ENCODE measurements at places on chromosomes 1 and 21.

GRCh38 chr1:27607239-27607804 is 3.4 kb upstream of the AHDC1 start:
- no peak for DNase-seq

DNA sequence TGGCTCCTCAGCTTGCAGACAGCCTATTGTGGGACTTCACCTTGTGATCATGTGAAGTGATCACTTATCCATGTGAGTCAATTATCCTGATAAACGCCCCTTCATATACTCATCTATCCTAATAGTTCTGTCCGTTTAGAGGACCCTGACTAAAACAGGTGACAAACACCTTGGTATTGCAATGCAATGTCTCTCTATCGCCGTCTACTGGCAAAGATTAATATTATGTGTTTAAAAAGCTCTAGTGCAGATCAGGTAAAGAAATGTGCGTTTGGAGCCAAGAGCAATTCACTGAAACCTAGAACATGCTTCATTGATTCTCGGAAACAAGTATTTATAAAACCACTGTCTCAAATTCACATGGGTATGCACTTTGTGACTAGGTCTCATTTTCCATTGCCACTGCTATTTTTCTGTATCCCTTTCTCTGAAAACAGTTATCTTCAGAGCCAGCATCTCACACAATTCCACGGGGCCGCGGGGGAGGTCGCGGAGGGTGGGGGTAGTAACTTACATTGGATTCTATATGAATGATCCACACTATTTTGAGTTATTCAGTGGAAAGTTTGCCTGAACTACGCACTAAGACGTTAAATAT is 554.6 kb upstream of the NCAM2 start:
- DNase-seq = no peak

GRCh38 chr1:62175568-62176179 is 19.0 kb upstream of the L1TD1 start:
- DNase-seq = peak; percentile 45

DNA sequence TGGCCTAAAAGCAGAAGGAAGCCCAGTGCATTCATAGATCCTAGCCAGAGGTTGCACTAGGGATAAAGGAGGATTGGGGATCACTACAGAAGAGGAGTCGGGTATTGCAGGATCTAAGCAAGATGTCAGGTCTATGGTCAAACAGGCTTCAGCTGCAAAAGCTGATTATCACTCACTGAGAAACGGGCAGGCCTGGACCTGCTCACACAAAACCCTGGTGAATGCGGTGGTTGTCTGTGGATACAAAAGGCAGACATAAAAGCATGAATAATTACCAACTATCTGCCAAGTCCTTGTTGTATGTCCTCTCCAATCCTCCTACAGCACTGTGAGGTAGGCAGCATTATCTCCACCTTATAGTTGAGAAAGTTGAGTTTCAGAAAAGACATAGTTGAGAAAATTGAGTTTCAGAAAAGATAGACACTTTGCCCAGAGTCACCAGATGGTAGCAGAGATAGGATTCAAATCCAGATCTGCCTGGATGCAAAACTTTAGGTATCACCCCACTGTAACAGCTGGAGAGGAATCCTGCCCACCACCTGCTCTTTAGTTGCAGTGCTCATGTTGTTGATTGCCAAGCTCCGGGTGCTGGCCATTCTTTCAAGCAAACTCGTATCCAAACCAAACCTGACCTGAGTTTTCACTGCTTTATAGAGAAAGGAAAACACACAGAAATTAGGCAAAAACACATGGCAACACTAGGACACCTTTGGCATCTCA is 49.6 kb upstream of the HOOK1 start:
- no peak for DNase-seq

- DNase-seq = no peak
Measured at GRCh38 chr1:228259951-228260350, 52.1 kb downstream of the OBSCN start.

- DNase-seq = no peak
Measured at GRCh38 chr1:7705048-7705907, 65.8 kb upstream of the VAMP3 start.

DNA sequence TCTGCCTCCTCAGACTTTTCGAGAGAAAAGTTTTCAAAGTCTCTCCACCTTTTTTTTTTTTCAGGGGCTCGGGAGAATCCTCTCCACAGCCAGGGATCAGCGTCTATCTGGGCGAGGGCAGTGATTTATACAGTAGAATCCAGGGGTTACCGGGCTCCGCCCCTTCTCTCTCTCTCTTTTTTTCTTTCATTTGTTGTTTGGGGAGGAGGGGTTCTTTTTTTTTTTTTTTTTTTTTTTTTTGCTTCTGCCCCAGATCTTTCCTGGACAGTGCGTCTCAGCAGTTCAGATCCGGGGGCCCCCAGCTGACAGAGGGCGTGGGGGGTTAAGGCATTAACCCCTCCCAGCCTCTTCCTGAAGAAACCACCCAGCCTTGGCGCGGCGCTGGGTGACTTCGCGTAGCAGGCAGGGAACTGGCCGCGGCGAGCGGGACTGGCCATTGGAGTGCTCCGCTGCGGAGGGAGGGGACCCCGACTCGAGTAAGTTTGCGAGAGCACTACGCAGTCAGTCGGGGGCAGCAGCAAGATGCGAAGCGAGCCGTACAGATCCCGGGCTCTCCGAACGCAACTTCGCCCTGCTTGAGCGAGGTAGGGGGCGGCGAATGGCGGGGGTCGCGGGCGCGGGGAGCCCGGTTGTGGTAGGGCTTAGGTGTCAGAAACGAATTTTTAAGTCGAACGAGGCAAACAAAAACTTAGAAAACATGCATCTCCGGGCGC is at the start of gene S1PR1:
S1PR1 (plus strand) TSS at position 504 of the 713 bp plus-strand sequence. CDS start 1,966 bp downstream, outside the sequence.
- DNase-seq = no peak

DNA sequence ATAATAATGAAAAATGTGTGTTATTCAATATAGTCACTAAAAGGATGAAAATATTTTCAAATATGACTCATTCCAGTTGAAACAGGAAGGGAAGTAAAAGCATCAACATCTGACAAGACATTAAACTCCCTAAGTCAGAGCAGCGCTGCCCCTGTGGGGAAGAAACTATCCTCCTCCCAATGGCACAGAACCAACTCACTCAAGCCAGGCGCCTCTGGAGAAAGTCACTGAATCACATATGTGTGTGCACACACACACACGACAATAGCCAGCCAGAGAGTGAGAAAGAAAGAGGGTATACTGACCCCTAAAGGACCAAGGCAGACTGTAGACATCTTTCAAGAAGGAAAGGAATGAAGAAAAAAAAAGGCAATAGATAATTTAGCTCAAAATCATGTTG is 126.9 kb downstream of the SETD4 start:
- DNase-seq = peak; percentile 32

DNA sequence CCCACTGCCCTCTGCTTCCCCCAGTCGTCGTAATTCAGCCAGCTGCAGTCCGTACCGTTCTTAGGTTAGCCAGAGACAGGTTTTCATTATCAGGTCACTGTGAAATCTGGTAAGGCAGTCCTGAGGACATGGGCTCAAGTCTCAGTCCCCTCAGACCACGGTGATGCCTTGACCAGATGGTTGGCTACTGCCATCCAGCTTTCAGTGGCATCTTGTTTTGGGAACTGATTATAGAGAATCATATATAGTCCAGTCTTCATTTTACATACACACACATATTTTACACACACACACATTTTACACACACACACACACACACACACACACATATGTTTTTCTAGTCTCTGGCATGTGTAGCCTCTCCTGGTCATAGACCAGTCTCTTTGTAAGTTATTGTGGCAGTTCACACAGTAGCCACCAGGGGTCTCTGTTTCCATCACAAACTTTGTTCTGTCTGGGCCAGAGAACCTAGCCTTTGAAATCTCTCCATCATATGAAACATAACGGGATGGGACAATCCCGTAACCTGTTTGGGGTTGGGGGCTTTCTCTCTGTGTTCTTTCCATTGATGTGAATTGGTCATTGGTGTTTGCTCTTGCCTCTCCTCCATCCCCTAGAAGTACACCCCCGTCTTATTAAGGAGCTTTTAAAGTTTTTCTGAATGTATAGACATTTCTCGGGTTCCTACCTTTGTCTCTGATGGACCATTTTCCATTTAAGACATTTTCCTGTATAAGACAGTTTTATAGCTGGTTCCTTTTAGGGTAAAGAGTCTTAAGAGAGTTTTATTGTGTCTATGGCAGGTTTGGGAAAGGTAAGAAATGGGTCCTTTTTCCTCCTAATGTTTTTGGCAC is 8.4 kb upstream of the IKBKE start:
- peak; percentile 63 for DNase-seq

DNA sequence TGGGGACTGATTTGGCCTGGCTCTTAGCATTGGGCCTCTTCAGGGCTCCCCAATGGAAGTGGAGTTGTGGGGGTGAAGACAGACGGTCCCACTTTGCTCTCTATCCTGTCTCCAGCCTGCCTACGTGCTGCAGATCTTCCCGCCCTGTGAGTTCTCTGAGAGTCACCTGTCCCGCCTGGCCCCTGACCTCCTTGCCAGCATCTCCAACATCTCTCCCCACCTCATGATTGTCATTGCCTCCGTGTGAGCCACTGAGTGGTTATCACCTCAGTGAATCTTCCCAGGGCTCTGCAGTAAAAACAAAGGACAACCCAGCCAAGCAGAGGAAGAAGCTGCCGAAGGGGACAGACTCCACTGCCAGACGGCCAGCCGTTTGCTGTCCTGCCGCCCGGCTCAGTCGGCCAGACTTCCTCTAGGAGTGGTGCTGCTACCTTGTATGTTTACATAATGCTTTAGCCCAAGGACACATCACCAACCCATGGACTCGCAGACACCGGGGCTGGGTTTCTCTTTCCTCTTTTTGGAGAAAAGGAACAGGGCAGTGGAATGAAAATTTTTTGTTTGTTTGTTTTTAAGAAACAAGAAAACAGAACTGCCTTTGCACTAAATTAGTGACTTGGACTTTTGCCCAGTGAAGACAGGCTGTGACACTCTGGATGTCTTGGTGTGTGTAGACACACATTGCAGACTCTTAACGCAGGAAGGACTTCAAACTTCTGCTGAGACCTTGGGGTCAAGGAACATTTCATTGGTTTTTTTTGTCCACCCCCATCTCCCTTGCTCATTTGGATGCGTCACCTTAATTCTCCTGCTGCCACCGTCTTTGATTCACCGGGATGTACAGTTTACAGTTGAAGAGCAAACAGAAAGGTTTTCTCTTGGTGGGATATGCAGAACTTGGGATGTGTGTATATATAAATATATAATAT is 36.5 kb downstream of the ZBTB17 start:
- no peak for DNase-seq

GRCh38 chr1:10696977-10697376 is 99.5 kb downstream of the CASZ1 start:
- DNase-seq = no peak

DNA sequence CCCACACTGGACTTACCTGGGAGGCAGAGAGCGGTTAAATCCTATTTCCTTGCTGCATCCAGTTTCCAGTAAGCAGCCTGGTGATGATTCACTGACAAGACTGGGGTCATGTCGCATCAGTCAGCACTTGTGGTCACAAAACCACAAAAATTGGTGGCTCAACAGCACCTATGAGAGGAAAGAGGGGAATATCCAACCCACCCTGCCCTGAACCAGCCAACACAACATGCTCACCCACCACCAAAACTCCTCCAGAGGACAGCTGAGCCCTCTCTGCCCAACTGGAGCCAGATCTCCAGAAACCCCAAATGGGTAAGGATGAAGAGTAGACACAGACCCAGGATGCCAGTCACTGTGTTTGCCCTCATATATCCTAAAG is 64.0 kb downstream of the CD46 start:
- no peak for DNase-seq

DNA sequence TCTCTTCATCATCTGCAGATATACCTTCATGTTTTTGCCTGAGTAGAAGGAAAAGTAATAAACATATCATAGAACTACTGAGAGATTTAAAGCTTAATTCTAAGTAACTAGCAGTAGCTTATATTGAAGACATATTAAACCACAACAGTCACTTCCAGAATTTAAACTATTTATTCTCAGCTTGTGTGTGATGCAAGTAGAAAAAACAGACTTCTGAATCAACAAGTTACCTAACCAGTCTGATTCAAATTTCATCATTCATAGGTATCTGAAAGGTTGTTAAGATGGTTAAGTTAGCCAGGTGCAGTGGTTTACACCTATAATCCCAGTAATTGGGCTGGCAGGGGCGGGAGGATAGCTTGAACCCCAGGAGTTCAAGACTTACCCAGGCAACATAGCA is 41.9 kb downstream of the SPAG17 start:
- DNase-seq = no peak

DNA sequence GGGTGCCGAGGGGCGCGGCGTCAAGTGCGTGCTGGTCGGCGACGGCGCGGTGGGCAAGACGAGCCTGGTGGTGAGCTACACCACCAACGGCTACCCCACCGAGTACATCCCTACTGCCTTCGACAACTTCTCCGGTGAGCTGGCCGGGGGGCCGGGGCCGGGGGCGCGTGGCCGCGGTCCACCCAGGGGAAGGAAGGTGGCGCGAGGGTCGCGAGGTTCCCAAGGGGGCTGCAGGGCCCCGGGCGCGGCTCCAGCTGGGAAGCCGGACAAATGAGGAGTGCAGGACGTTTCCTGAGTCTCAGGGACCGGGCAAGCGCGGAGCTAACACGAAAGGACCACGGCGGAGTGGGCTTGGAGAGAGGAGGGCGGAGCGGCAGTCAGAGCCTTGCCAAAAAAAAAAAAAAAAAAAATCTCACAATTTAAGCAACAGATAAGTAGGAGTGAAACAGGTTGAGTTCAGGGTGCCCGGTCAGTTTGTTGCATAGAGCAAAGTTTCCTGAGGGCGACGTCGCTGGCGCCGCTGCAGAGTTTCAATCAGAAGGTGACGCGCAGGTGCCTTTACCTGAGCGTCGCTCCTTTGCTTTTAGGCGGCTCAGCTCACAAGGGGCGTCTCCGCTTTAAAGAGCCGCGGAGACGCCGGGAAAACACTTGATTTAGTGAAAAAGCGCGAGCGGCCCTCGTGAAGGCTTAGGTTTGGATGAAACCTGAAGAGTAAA is 750 bp downstream of the RHOU start:
- no peak for DNase-seq

GRCh38 chr1:235515844-235516512 is 11.7 kb upstream of the B3GALNT2 start:
- no peak for DNase-seq

DNA sequence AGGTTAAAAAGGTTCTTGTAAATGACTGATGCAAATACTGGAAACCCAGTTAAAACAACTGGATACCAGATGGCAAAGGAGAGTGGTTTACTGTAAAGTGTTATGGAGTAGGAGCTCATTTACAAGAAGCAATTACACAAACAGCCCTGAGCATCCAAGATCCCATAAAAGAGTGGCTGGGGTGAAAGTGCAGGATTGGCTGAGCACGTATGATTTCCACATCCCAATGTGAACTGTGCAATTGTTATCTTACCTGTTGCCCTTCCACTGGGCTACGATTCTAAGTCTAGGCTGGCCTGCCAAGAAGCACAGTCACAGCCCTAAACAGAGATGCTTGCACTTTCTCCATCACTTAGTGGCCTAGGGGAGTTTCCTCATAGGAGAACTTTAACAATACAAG is 277.6 kb upstream of the RUNX1 start:
- DNase-seq = no peak

DNA sequence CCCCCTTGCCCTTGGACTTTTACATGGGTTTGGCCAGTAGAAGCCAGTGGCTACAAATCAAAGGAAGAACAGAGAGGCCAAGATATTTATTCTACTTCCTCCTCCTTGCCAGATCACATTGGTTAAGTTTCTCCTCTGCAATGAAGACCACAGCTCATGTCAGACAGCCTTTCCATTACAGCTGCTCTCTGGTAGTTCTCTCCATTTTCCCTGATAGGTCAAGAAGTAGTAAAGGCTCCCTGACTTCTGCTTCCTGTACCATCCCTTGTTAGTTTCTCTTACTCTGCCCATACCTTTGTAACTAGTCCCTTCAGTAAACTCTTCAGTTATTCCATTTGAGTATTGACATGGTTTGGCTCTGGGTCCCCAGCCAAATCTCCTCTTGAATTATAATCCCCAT is 27.8 kb downstream of the NME7 start:
- DNase-seq = no peak

GRCh38 chr1:25786887-25787759 is 12.9 kb upstream of the SELENON start:
- no peak for DNase-seq

Data from astrocyte of the cerebellum (primary cell).